ENCODE measurements at places on chromosomes 16 and 17.

- no peak for DNase-seq
Observed at GRCh38 chr17:37744961-37745800, at the start of gene HNF1B. HNF1B (minus strand) TSS chr17:37745059; CDS start chr17:37744884, 175 bp downstream.

GRCh38 chr17:37789771-37790541, 45.1 kb upstream of the HNF1B start:
- no peak for DNase-seq

DNA sequence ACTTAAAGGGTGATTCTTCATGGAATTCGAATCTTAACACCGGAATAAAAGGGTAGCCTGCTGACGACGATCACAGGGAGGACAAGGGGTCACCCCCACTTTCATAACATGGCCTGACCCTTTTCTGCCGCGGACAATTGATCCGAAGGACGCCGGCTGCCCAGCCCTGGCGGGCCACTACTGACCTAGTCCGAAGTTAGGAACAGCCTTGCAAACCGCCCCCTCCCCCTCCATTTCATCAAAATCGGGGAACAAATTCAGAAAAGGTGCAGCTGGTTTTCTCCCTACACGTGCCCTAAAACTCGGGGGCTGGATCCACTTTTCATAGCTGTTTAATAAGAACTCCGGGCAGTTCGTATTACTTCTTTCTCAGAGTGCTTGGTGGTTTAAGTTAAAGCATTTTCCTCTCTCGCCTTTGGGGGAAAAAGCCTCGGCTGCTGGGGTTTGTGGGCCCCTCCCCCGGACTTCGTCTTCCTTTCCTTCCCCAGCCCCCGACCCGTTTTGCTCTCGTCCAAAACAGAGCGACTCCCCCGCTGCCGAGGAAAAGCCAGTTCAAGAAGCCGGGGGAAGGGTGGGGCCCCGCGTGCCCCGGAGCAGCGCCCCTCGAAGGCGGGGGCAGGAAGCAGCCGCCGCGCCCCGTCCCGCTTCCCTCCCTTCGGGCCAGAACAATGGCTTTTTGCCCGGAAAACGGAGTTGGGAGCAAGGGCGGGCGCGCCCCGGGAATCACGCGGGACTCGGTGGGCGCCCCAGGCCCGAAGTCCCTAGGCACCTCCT, 641 bp upstream of the CBX2 start:
- no peak for DNase-seq

- no peak for DNase-seq
Observed at GRCh38 chr17:72525225-72526015, 404.6 kb downstream of the SOX9 start.
